Smooth muscle cell of the coronary artery (primary cell): ENCODE measurements at places on chromosomes 6 and 20. TPM values are rescaled to one million over a fixed set of nuclear protein-coding genes. Genes with fewer than 3 reads are reported as not detected.

The SMLR1 gene
- total RNA-seq = not detected in 2 replicates

The STX16 gene
- 41.4 and 103 TPM in 2 replicates for total RNA-seq

The STMND1 gene
- total RNA-seq = not detected in 2 replicates

The TINAG gene
- total RNA-seq = not detected in 2 replicates

The OOEP gene
- total RNA-seq = not detected in 2 replicates

The PMEPA1 gene
- 1.3 and 11.0 TPM in 2 replicates for total RNA-seq

The PLEKHG1 gene
- total RNA-seq = 2.9 and 4.5 TPM in 2 replicates

The MAK gene
- not detected in 2 replicates for total RNA-seq

The FAM162B gene
- 0.30 and 0.82 TPM in 2 replicates for total RNA-seq

The MYCT1 gene
- 0.47 and 9.5 TPM in 2 replicates for total RNA-seq
